Fibroblast of skin of left quadriceps (primary cell): ENCODE measurements at places on chromosomes 6 and 20.

DNA sequence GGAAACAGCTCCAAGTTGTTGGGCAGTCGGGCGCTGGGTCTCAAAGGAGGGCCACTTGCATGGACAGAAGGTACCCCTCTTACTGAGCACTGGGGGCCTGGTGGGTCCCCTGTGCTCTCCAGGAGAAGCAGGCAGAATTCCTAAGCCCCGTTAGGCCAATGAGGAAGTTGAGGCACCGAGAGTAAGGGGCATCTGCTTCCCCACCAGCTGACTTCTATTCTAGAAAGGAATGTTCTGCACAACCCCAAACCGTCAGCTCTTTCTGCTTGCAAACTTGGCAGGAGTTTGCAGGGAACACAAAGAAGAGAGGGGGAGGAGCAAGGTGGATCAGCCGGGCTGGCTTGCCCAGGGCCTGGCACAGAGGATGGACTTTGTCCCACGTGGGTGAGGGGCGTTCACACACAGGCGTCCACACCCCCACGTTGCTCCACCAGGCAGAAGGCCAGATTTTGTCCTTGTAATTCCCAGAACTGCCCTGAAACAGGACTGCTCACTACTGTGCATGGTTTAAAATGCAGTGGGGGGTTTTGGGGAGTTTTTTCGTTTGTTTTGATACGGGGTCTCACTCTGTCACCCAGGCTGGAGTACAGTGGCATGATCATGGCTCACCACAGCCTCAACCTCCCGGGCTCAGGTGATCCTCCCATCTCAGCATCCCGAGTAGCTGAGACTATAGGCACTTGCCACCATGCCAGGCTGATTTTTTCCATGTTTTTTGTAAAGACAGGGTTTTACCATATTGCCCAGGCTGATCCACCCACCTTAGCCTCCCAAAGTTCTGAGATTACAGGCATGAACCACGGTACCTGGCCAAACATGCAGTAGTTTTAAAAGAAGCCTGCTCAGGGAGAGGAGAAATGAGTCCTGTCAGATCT, 93.3 kb downstream of the SNX5 start:
- peak; percentile 34 for DNase-seq

DNA sequence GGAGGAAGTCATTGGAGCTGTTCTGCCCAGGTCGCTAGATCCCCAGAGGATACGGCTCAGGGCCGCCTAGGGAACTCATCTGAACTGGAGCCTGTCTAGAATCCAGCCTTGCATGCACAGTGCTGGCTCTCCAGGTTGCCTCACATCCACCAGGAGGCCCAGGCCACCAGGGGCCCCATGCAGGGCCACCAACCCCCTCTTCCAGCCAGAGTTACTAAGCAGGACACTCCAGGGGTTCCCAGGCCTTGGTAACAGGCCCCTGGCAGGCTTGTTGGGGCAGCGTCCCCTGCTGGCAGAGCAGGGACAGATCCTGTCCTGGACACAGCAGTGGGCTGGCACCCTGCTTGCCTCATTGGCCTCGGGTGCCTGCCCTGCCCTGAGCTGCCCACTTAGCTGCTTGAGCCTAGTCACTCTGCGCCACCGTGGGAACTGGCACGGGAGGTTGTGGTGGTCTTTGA, 35.3 kb downstream of the EFCAB8 start:
- DNase-seq = no peak

- DNase-seq = peak; percentile 56
Measured at GRCh38 chr6:7108964-7109836, 1.4 kb downstream of the RREB1 start.

- DNase-seq = no peak
Measured at GRCh38 chr6:170290296-170291128, at the start of gene DLL1. Gene DLL1 (minus strand): TSS chr6:170291078. CDS start chr6:170290139, 939 bp downstream.

DNA sequence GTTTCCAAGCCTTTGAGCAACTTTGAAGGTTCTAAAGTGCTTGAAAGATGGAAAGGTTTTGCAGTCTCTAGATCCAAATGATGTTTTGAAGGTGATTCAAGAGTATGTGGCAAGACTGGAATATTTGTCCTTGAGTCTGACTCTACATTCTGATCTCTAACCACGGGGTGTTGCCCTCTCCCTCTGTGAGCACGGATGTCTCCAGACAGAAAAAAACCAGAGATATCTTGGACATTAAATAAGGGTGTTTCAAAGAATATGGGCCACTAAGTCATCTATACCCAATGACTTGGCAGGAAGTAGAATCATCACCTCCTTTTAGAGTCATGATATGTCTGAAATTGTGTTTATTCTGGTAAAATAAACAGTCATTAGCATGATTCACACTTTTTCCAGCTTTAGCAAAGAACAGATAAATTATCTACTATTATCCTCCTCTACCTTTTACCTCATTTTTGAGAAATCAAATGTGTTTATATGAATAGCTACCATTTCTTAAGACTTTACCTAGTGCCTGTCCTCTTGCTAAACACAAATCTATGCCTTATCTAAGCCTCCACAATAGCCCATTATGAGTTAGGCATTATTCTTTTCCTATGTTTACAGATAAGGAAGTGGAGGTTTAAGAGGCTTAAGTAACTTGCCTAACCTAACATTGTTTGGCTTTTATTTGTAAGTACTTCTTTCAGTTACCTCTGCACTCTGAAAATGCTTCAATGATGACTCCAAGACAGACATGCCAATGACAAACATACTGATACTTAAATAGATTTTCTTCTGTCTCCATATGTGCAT, 384.4 kb downstream of the BMP2 start:
- no peak for DNase-seq

GRCh38 chr20:13028001-13028400, 19.2 kb downstream of the SPTLC3 start:
- no peak for DNase-seq
